ENCODE measurements at places on chromosomes 7 and 10. TPM values are rescaled to one million over a fixed set of nuclear protein-coding genes. Genes with fewer than 3 reads are reported as not detected.

DNA sequence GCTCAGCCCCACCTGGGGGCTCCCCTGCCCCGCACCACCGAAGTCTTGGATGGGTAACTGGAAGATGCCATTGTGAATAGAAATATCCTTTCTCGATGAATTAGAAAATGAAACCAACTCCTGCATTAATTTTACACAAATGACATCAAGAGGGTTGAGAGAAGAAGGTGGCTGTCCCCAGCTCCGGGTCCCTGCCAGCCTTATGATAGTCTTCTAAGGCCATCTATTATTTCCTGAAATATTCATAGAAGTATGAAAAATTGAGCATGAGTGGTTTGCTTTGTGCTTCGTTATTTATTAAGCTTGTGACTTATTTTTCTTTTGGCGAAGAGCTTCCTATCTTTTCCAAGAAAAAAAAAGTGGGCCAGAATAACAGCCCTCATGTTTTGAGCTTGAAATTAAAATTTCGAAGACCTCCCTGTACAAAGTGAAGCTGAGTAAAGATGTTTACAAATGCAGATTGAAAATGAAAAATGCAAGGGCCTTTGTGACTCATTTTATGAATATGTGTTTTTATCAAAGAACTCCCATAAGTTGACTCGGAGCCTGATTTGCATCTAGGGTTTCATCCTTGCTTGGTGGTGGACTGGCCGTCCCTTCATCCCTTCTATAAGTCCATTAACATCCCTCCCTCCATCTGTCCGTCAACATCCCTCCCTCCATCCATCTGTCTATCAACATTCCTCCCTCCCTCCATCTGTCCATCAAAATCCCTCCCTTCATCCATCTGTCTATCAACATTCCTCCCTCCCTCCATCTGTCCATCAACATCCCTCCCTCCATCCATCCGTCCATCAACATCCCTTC is 20.5 kb upstream of the CFAP46 start:
- peak overlapping the region; percentile 62 for H3K4me3 ChIP-seq
- H3K27ac ChIP-seq: no peak overlapping the region
- no peaks in the 10 kb centered on the region for H3K4me1 ChIP-seq
- H3K36me3 ChIP-seq: no peaks in the 10 kb centered on the region
- H3K27me3 ChIP-seq: peaks cover 20% of the 10 kb centered on the region

- no peaks in the 10 kb centered on the region for H3K27me3 ChIP-seq
- peaks cover 6% of the 10 kb centered on the region for H3K4me1 ChIP-seq
- H3K36me3 ChIP-seq: no peaks in the 10 kb centered on the region
- no peak overlapping the region for H3K27ac ChIP-seq
- H3K4me3 ChIP-seq: no peak overlapping the region
Measured at GRCh38 chr7:115910541-115911164, 119.9 kb downstream of the TFEC start.

DNA sequence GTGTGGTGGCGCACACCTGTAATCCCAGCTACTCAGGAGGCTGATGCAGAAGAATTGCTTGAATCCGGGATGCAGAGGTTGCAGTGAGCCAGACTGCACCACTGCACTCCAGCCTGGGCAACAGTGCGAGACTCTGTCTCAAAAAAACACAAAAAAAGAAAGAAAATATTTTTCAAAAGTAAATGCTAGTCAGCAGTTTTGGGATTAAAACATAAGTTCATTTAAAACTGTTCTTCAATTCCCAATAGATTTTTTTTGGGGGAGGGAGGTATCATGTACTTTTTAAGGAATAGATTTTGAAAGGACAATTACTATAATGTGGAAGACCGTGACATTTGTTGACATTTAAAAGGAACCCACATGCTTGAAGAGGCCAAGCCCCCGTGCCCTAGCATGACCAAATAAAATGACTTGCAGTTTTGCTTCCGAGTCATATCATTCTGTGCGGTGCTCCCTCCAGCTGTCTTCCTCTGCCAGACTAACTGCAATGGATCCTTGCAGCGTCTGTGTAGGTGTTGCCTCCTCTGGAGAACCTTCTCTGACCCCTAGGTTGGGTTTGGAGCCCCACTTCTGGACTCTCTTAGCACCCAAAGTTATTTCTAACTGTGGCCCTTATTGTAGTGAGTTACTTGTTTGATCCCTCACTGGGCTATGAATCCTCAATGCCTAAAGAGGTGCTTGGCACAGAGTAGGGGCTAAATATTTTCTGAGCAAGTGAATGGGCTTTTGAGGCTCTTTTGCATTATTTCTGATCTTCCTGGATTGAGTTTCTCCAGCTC is 17.4 kb upstream of the HPS1 start:
- peaks cover 10% of the 10 kb centered on the region for H3K4me1 ChIP-seq
- H3K27me3 ChIP-seq: no peaks in the 10 kb centered on the region
- H3K4me3 ChIP-seq: no peak overlapping the region
- no peak for DNase-seq

DNA sequence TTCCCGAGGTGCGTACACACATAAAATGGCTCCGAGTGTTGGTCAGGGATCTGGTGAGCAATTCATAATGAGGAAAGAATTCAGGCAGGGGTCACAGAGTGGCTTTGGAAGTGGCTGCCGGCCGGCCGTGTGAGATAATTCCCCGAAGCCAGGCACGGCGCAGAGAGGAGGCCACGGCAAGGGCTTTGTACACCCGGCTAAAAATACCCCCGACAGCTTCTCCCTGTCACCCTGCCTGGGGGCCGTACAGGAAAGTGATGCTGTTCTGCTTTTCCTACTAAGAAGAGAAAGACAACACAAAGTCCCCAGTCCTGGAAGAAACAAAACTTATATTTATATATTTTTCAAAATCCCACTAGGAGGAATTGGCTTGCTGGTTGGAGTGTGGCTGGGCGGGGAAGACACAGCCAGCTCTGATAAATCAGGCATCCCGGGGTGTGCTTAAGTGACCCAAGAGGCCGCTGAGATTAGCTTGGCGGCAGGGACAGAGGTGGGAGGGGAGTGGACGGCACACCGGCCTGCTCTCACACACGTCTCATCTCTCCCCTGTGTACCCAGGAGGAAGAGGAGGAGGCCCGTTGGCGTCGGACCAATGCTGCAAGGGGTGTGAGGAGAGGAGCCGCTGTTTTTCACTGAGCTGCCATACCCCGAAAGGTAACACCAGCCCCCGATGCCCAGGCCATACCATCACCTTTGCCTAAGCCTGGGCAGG is 70.5 kb downstream of the ZMIZ1 start:
- peaks cover 32% of the 10 kb centered on the region for H3K36me3 ChIP-seq
- no peaks in the 10 kb centered on the region for H3K27me3 ChIP-seq
- peaks cover 74% of the 10 kb centered on the region for H3K4me1 ChIP-seq

DNA sequence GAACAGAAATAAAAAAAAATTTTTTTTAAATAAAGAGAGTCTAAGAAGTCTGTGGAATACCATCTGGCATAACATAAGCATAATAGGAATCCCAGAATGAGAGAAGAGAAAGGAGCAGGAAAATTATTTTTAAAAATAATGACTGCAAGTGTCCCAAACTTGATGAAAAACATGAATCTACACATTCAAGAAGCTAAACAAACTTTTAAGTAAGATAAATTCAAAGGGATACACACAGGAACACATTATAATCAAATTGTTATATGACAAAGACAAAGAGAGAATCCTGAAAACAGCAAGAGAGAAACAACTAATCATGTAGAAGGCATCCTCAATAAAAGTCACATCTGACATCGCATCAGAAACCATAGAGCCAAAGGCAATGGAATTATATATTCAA is 30.9 kb downstream of the SMURF1 start:
- H3K4me1 ChIP-seq: peaks cover 31% of the 10 kb centered on the region
- no peak overlapping the region for H3K27ac ChIP-seq
- H3K27me3 ChIP-seq: no peaks in the 10 kb centered on the region
- H3K36me3 ChIP-seq: no peaks in the 10 kb centered on the region
- H3K4me3 ChIP-seq: no peak overlapping the region

DNA sequence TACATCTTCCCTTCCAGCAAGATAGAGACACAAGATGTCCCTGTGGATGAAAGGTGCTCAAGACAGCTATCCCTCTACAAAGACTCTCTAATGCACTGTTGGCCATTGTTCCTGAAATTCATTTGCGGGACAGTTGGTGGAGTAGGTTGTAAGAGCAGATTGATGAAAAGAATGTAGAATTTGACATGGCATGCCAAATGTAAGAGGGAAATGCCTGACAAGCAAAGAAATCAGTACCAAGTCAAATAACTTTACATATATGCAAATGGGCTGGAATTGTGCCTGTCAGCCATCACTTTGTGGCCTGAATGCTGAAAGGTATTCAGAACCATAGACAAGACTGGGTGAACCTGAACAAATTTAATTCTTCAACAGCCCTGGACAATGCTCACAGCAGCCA is 120.3 kb upstream of the FAM204A start:
- H3K27me3 ChIP-seq: no peaks in the 10 kb centered on the region
- H3K4me1 ChIP-seq: no peaks in the 10 kb centered on the region
- no peak for DNase-seq
- no peaks in the 10 kb centered on the region for H3K36me3 ChIP-seq
- no peak overlapping the region for H3K4me3 ChIP-seq

DNA sequence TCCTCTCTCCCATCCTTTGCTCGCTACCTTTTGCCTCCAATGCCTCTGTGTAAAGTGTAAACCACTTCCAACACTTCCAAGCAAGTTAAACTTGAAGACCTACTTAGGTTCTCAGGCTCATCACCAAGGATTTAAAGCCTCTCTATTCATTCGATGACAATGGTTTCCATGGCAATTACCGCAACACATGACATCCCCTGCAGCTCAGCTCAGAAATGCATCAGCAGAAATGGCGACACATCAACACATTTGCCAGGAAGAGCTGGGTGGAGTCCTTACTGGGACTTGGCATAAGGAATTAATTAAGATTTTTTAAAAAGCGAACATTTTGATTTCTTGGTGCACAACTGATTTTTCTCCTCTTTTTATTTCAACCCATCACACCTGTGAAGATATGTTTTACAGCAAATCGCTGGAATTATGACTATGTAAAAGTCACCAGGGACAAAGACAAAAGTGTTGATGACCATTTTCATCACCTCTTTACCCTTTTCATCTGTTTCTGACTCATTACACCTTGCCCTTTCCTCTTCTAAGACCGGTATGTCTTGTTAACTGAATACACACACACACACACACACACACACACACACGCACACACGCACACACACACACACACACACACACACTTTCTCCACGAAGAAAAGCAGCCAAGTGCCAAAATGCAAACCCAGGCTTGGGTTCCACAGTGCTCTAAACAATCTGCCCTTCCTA is 453.4 kb upstream of the CELF2 start:
- DNase-seq: no peak
- H3K4me3 ChIP-seq: no peak overlapping the region
- H3K36me3 ChIP-seq: no peaks in the 10 kb centered on the region
- H3K27ac ChIP-seq: no peak overlapping the region
- H3K27me3 ChIP-seq: no peaks in the 10 kb centered on the region

GRCh38 chr7:106599343-106599698 is 61.6 kb downstream of the CCDC71L start:
- no peaks in the 10 kb centered on the region for H3K36me3 ChIP-seq
- peak overlapping the region; percentile 67 for H3K4me3 ChIP-seq
- peaks cover 5% of the 10 kb centered on the region for H3K27me3 ChIP-seq
- no peak for DNase-seq
- H3K4me1 ChIP-seq: no peaks in the 10 kb centered on the region

DNA sequence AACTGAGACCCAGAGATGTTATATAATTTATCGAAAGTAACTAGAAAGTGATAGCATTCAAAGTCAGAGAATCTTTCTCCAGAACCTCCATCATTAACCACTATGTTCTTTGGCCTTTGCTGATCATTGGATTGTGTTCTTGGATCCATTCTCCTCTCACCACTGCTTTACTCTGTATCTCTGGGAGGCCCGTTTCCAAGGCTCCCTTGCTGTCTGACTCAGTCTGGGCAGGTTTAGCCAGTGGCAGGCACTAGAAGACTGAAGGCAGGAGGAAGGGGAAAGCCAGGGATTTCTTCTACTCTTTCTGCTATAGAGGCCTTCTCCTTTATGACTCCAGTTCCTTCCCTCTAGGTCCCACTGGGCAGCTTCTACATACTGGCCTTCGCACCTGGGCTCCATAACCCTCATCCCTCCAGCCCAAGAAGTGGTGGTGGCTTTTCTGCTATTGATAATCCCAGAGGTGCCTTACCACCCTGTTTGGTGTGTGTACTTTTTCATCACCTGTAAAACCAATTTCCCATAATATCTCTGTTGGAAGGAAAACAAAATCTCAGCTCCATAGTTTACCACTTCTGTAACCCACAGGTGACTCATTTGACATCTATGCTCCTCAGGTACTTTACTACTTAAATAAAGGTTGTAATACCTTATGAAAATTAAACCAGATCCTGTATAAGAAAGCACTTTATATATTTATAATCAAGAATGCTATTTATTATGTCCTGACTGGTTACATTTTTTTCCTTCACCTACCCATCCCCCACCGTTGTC is 36.0 kb downstream of the BCAP29 start:
- peaks cover 13% of the 10 kb centered on the region for H3K4me1 ChIP-seq

DNA sequence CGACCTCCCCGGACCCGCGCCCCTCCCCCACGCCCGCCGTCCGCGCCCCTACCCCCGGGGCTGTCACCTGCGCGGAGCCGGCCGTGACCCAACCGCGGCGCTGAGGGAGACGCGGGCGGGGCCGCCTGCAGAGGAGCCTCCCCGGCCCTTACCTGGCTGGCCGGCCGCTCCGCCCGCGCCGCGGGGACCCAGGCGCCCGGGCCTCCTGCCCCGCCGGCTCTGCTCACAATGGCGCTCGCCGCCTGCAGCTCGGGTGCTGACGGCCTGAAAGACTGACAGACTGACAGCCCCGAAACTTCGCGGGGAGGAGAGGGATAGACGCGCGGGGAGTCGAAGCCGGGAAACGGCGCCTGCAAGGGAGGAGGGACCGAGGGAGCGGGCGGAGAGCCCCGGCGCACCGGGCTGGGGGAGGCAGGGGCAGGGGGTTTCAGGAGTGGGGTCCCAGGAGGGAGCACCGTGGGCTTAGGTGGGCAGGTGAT is 393 bp downstream of the ZNF467 start:
- peaks cover 5% of the 10 kb centered on the region for H3K4me1 ChIP-seq
- peak overlapping the region; percentile 70 for H3K4me3 ChIP-seq
- DNase-seq: no peak
- no peaks in the 10 kb centered on the region for H3K27me3 ChIP-seq
- no peak overlapping the region for H3K27ac ChIP-seq

GRCh38 chr7:108310351-108310750 is 145.9 kb downstream of the NRCAM start:
- no peaks in the 10 kb centered on the region for H3K36me3 ChIP-seq
- no peaks in the 10 kb centered on the region for H3K4me1 ChIP-seq
- no peak overlapping the region for H3K27ac ChIP-seq
- no peak overlapping the region for H3K4me3 ChIP-seq
- DNase-seq: no peak

Gene IFIT3
- 2.7 TPM for total RNA-seq

Gene FEZF1
- total RNA-seq: not detected

Gene NOS3
- 5.8 TPM for total RNA-seq

Gene CRHR2
- 0.42 TPM for total RNA-seq

Gene LRGUK
- total RNA-seq: 0.32 TPM

Gene TFR2
- not detected for total RNA-seq

Gene ATRNL1
- total RNA-seq: 5.6 TPM

Gene MSMB
- not detected for total RNA-seq

Gene ADAM12
- 0.24 TPM for total RNA-seq
